ENCODE measurements at places on chromosomes 3 and 15.

GRCh38 chr15:75704618-75705017 is 8.0 kb downstream of the CSPG4 start:
- no peak for DNase-seq

GRCh38 chr3:13229273-13229949 is 156.2 kb upstream of the IQSEC1 start:
- no peak for DNase-seq

GRCh38 chr3:66430876-66431275 is 69.9 kb downstream of the LRIG1 start:
- DNase-seq, result no peak

DNA sequence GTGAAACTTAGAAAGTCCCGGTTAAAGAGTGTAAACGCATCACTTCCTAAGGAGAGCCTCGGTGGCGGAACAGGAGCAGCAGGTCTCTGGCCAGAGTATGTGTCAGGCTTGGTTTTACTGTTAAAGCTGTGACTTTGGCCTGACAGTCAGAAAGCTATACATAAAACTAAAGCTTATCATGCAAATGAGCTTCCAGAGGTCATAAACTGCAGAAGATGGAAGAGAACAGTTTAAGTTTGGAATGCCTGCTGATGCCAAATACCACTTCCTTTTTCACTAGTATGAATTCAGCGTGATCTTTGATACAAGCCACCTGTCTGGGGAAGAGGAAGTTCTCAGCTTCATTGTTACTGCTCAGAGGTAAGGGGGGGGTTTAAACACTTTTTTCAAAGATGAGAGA is 125.1 kb upstream of the CTDSPL start:
- DNase-seq, result no peak

DNA sequence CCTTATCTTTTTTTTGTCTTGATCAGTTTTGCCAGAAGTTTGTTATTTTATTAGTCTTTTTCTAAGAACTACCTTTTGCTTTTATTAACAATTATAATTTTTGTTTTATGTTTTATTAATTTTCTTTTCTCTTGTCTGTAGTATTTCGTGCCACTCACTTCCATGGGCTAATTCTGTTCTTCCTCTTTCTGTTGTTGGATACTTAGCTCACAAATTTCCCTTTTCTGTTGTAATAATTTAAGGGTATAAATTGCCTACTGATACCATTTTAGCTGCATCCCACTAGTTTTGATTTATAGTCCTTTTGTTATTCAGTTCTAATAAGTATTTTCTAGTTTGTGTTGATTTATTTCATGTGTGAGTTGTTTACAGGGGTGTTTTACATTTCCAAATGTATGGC is 48.6 kb downstream of the SNRK start:
- DNase-seq, result no peak

DNA sequence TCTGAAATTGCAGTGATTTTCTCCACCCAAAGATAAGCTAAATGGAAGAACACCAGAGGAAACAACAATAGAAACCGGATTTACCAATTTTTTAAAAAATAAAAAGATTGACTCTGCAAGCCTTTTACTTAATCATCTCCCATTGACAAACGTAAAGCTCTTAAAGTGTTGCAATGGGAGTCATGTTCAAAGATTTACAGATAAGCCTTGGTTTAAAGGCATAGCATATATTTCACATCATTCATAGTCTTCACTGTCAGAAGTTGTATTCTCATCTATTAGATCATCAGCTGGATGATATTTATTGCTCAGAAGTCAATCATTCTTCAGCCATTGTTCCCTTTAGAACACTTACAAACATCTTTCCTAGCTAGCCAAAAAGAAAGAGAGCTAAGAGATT is 397.6 kb downstream of the GBE1 start:
- DNase-seq, result no peak

- no peak for DNase-seq
Observed at GRCh38 chr15:71666763-71667620, 143.4 kb upstream of the NR2E3 start.

DNA sequence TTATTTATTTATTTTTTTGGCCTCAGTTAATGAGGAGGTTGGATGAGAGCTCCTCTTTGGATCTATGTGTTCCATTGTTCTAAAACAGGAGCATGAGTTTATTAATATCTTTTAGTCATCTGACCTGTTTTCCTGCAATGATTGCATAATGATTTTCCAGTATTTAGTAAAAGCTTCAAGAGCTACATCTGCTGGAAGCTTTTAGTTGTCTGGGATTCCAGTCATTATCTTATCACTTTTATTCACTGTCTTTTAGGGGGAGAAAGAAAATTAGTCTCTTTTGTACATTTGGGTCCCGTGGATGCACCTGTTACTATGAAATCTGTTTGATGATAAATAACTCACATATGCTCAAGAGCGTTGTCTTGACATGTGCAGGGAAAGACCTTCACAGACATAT is 1270.0 kb downstream of the ROBO1 start:
- DNase-seq, result no peak

GRCh38 chr3:184357248-184358123 is 3.9 kb downstream of the CLCN2 start:
- DNase-seq, result no peak

- no peak for DNase-seq
Observed at GRCh38 chr3:155548195-155548594, 196.7 kb downstream of the PLCH1 start.

DNA sequence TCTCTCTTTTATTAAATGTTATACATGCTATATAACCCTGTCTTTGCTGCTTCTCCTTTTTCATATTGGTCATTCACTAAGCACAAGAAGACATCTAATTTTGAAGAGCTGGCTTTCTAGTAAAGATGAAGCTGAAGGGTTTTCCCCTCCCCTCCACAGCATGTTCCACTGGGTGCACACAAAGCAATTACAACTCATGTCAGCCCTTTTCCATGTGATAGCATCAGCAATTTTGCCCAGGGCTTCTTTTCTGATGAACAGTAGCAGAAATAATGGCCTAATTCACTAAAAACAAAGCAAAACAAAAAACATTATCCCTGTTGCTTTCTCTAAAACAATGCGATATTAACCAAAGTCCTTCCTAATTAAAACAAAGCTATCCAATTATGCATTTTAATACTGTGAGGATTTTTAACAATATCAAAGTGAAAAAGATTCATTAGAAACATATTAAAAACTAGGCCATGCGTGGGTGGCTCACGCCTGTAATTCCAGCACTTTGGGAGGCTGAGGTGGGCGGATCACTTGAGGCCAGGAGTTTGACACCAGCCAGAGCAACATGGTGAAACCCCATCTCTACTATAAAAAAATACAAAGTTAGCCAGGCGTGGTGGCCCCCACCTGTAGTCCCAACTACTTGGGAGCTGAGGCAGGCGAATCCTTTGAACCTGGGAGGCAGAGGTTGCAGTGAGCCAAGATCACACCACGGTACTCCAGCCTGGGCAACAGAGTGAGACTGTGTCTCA is 12.2 kb upstream of the PIK3R4 start:
- DNase-seq, result no peak

DNA sequence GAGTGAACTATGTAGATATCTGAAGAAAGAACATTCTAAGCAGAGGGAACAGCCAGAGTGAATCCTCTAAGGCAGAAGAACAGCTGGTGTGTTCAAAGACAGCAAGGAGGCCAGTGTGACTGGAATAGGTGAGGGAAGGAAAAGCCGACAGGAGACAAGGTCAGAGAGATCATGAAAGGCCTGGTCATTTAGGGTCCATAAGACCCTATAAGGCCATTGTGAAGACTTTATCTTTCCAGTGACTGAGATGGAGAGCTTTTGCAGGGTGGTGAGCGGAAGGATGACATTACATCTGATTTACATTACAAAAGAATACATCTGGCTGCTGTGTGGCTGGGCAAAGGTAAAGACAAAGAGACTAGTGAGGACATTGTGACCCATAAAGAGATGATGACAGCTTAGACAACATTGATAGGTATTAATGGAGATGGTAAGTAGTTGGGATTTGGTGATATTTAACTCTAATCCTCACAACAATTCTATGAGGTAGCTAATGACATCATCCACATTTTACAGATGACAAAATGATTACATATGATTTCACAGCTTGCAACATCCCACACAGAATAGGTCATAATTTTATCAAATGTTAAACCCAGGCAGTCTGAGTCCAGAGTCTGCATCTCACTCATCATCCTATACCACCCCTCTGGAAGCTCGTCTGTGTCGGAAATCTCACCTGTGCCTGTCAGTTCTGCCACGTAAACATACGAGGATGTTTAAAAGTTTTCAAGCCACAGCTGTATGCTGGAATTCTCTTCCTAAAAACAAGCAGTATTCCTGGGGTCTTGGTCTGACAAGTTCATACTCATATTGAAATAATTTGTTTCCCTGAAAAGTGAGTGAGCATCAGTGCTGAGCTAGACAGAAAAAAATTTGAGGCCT is 70.2 kb upstream of the PIK3R4 start:
- no peak for DNase-seq

DNA sequence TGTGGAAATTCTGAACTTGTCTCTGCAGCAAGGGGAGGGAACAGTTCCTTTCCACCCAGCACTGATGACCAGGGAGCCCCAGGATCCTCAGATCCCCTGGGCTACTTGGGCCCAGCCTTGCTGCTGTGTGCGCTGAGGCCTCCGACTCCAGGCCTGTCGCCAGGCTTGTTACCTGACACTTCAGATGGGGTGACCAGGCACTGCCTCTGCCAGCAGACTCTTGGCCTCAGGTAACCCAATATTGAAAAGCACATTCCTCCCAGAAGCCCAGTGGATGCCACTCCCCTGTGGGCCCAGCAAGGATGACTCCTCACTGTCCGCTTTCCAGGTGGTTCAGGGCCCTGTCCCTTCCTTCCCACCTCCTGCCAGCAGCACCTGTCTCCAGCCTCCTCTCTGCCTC is 3.5 kb upstream of the PLA2G4E start:
- no peak for DNase-seq

Measured in activated naive CD4-positive, alpha-beta T cell (primary cell).